ENCODE measurements at places on chromosomes 2 and 18.

DNA sequence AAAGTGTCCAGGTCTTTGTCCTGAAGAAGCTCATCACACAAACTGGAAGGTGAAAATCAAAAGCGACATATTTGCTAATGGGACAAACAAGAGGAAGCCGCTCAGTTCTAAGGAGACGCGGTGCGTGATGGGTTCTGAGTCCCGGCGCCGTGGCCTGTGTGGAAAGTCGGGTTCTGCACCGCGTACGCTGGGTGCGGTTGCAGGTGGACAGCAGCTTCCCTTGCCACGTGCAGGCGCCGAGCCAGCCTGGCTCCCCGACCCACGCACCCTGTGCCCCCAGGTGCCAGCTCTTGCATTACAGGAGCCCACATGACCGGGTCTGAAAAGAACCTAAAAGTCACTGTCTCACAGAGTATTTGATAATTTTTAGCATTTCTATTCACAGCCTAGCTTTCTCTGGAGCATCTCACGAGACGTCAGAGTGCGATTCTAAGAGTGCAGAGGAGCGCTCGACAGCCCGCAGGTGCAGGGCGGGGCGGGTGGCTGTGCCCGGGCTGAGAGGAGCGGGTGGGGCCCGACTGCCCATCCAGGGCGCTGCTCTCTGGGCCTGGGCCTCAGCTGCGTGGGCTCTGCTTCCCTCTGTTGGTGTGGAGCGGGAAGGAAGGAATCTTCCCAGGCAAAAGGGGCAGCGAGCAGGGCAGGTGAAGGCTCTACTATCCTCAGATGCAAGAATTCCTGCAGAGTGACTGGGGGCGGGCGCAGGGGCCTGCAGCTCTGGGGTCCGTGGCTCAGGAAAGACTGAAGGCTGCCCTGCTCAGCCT lies 39.4 kb downstream of the MYT1L start:
- DNase-seq = no peak

- no peak for DNase-seq
Measured at GRCh38 chr2:43280994-43281393, 54.6 kb upstream of the ZFP36L2 start.

DNA sequence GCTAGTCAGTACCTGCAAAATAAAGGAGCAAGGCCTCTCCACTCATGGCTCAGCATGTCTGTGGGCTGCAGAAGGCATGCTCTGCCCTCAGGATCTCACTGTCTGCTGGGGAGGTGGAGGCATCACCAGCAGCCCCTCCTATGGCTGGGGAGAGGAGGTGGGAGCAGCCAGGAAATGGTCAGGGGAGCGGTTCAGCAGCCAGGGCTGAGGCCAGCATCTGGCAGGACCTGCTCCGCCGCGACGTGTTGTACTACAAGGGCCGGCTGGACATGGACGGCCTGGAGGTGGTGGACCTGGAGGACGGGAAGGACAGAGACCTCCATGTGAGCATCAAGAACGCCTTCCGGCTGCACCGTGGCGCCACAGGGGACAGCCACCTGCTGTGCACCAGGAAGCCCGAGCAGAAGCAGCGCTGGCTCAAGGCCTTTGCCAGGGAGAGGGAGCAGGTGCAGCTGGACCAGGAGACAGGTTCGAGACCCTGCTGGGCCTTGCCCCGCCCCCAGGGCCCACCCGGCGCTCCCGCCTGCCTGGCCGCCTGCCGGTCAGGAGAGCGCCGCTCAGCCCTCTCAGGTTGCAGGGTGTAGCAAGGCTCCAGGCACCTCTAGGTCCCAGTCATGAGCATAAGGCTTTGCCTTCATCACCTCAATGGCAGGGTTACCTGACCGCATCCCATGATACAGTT lies 49.0 kb downstream of the FAM168B start:
- no peak for DNase-seq

GRCh38 chr2:202317080-202317857 lies 51.7 kb downstream of the NOP58 start:
- peak; percentile 89 for DNase-seq

DNA sequence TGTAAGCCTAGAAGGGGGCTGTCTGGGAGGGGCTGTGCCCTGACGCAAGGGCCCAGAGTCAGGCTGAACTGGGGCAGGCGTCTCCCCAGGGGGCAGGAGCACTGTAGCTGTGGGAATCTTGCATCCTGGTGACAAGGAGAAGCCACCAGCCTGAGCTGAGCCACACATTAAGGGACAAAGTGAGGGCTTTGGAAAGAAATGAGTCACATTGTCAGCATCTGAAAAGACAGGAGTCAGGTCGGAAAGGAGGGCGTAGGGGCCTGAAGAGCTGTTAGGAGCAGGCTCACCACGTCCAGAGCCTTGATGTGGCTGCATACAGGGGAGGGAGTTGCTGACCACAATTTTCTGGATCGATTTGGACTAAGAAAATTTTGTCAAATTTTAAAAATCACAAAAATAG lies 298.6 kb downstream of the CYP26B1 start:
- DNase-seq = no peak

- DNase-seq = no peak
Measured at GRCh38 chr2:9167718-9168657, 38.6 kb upstream of the ASAP2 start.

GRCh38 chr2:65320042-65320725 lies 92.6 kb downstream of the ACTR2 start:
- peak; percentile 97 for DNase-seq

GRCh38 chr2:128986026-128986715 lies 667.5 kb upstream of the HS6ST1 start:
- no peak for DNase-seq

GRCh38 chr2:50535971-50536759 lies 495.8 kb downstream of the NRXN1 start:
- peak; percentile 29 for DNase-seq

GRCh38 chr2:163548970-163549369 lies 186.8 kb downstream of the FIGN start:
- no peak for DNase-seq

GRCh38 chr2:121790276-121790956 lies 35.0 kb downstream of the TSN start:
- peak; percentile 80 for DNase-seq

- no peak for DNase-seq
Measured at GRCh38 chr2:239720361-239721360, 304.5 kb downstream of the NDUFA10 start.

DNA sequence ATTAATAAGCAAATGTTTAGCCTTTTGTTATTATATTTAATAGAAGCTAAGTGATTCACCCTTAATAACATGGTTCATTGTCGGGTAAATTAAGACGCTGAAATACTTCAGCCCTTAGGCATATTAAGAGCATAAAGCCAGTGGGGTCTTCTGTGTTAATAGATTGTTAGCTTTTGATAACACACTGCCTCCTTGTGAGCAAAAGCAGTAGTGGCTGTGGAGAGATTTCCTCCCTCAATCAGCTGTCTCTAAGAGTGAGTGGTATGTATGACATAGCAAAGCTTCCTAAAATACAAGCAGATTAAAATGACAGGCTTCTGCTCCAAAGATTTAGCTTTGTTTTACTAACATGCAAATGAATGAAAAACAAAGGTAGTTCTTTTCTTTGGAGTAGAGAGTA lies 143.7 kb upstream of the SYT4 start:
- DNase-seq = no peak

DNA sequence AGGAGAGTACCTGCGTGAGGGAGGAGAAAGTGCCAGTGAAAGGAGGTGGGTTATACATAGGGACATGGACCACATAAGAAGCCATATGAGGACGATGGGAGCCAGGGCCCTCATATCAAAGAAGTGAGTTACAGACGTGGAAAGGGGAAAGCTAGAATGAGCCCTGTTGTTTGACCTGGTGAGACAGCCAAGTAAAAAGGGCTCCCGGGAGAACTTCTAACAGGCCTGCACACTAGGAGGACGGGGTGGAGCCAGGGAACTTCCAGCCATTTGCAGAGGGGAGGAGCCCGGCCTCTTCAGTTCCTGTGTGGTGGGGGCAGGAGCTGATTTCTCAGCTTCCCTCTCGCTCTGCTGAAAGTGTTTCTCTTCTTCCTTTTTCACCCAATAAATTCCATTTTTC lies 84.1 kb upstream of the SLC66A3 start:
- no peak for DNase-seq

- DNase-seq = peak; percentile 35
Measured at GRCh38 chr2:30691948-30692828, 115.1 kb downstream of the CAPN13 start.

DNA sequence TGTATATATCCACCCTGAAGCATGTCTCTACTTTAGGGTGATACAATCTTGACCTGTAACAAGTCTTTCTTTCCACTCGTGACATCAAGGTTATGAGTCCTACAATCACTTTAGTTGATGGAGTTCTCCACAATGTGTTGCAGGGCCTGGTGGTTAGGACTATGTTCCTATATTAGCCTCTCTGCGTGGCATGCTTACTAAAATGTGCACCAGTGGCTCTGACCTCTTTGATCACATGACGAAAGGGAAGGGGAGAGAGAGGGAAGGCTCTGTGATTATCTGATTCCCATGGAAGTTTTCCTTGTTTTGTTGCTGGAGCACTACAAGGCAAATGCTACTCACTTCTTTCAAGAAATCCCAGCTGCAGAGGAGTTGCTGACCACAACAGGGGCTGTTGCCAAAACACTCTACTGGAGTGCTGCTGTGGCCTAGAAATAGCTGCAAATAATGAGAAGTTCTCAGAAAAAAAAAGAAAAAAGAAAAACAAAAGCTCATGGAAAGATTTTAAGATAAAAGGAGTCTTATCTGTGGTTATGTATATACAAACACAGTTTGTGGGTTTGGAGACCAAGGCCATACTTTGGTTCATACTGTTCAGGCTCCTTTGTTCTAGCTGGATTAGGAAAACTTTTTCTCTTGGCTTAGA lies 272.8 kb upstream of the MMADHC start:
- peak; percentile 99 for DNase-seq

- peak; percentile 60 for DNase-seq
Measured at GRCh38 chr2:233761040-233761769, 1.1 kb downstream of the UGT1A1 start.

DNA sequence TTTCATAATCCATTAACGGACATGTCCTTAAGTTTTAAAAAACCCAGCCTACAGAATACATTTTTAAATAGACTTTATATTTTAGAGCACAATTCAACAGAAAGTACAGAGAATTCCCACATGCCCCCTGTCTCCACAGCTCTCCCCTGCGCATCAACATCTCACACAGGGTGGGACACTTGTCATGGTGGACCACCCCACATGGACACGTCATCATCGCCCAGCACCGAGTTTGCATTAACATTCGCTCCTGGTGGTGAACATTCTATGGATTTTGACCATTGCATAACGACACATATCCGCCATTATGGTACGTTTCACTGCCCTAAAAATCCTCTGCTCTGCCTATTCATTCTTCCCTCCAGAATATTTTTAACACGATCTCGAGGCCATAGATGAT lies 1.1 kb upstream of the KCNF1 start:
- DNase-seq = no peak

- DNase-seq = no peak
Measured at GRCh38 chr2:138779406-138779780, 797 bp downstream of the NXPH2 start.

DNA sequence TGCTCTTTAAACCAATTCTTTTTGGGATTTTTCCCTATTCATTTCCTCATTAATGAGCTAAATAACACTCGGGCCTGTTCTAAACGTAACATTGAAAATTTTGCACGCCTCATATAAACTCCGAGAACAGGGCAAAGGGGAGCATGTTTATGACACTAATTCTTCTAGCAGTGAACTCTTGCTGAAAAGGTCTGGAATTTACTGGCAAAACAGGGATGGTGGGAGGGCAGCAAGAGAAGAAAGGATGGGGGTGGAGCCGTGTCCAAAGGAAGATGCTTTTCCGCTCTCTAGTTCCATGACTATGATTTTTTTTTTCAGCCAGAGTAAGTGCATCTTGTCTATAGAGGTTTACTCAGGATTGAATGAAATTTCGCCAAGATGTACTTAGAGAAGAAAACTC lies 50.0 kb upstream of the IL1R1 start:
- no peak for DNase-seq

DNA sequence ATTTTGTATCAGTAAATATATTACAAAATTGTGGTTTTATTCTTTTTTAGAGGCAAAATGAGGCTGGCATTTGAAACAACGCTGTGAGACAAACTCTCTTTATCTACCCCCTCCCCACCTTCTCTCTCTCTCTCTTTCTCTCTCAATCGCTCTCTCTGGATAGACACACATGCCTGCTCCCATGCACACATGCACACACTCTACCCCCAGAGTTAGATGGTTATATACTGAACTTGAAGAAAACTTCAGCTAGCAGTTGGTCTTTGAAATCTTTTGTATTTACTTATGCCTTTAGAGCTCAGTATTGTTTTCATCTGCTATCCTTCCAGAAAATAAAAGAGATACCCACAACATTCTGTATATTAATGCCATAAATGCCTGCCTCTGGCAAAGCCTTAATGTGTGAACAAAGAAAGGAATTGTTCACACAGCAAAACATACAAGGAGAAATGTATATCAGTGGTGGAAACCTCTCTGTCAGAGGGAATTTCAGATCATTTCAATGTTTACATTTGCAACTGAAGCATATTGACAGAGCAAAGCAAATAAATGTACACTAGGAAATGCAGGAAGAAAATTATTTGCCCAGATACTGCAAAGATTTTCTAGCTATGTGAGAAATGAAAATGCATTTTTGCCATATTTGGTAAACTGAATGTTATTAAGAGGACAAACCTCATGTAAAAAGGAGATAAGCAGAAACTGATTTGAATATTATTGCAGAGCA lies 217.0 kb upstream of the UBE2E3 start:
- DNase-seq = no peak

GRCh38 chr2:30262716-30263309 lies 31.5 kb downstream of the LBH start:
- DNase-seq = no peak

DNA sequence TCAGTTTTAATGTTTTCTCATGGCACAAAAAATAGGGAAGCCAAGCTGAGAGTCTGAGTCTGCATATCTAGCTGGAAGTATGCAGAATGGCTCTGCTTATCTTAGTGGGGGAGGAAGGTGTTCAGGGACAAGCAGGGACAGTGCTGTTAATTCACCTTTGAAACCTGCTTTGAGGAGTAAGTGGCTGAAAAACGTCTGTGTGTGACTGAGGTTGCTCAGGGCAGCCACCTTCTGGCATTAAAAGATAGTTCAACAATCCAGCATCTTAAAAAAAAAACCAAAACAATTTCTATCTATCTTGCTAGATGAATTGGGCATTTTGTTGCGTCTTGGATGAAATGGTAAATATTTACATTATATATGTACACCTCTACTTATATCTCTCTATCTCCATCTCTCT lies 2.0 kb upstream of the TRPM8 start:
- DNase-seq = no peak

GRCh38 chr2:105396254-105397024 lies 2.4 kb downstream of the FHL2 start:
- DNase-seq = peak; percentile 91

GRCh38 chr2:151904807-151905206 lies 76.6 kb upstream of the ARL5A start:
- DNase-seq = no peak

DNA sequence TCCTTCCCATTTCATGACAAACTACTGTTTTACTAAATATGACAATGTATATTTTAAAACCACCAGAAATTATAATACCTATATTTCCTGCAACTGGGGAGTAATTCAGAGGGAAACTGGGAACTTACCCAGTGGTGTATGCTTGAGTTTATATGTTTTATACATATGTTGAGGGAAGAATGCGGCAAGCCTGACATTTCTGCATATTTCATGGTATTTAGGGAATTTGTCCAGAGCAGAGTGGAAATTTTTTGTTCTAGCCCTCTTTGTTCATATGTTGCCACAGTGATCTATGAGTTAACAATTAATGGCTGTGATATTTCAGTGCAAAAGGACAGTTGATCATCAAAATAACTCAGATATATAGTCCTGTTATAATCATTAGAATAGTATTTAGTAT lies 230.8 kb upstream of the VWC2L start:
- DNase-seq = no peak
